A673 (cell line): ENCODE measurements at places on chromosomes 4 and X. TPM values are rescaled to one million over a fixed set of nuclear protein-coding genes. Genes with fewer than 3 reads are reported as not detected.
A peak's percentile ranks its signal among the peaks of the same experiment; 100 is the strongest.

Gene HTR2C
- not detected in 2 replicates for total RNA-seq

Gene ALPK1
- 11.8 and 17.3 TPM in 2 replicates for total RNA-seq

GRCh38 chr4:118287711-118288451 lies 64.9 kb downstream of the PRSS12 start:
- no peak for DNase-seq
- no peak overlapping the region for H3K27ac ChIP-seq
- H3K4me1 ChIP-seq = no peaks in the 10 kb centered on the region
- H3K4me3 ChIP-seq = no peak overlapping the region

DNA sequence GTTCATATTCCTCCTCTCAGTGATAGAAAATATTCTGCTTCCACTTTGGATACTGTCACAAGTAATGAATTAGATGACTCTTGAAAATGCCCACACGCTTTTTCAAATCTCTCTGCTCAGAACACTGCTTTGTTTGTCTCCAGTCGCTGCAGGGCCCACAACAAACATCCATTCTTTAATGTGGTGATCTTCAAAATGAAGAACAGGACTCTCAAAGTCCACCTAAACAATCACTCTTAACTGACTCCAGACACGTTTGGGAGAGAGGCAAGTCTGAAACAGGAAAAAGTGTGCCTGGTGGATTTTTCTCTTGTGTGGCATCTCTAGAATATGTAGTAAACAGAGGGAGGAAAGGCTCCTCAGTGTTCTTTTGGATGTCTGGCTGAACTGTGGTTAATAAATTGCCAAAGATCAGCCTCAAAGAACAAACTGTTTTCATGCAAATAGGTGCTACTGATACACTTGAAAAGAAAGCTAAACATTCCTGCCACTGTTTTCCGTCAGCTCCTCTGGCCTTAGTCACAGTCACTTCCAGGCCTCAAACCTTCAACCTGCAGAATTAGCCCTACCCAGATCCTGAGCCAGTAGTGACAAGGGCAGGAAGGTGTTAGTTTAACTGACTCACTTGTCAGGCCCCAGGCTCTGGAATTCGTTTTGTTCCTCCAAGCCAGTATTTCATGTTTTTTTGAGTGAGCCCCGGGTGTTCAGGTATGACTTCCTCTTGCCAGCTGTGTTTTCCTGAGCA lies 259.6 kb upstream of the GPC4 start:
- H3K36me3 ChIP-seq = no peaks in the 10 kb centered on the region
- H3K27ac ChIP-seq = no peak overlapping the region
- H3K27me3 ChIP-seq = no peaks in the 10 kb centered on the region
- no peak overlapping the region for H3K4me3 ChIP-seq
- no peaks in the 10 kb centered on the region for H3K4me1 ChIP-seq

Gene RGN
- 1.6 and 1.8 TPM in 2 replicates for total RNA-seq

DNA sequence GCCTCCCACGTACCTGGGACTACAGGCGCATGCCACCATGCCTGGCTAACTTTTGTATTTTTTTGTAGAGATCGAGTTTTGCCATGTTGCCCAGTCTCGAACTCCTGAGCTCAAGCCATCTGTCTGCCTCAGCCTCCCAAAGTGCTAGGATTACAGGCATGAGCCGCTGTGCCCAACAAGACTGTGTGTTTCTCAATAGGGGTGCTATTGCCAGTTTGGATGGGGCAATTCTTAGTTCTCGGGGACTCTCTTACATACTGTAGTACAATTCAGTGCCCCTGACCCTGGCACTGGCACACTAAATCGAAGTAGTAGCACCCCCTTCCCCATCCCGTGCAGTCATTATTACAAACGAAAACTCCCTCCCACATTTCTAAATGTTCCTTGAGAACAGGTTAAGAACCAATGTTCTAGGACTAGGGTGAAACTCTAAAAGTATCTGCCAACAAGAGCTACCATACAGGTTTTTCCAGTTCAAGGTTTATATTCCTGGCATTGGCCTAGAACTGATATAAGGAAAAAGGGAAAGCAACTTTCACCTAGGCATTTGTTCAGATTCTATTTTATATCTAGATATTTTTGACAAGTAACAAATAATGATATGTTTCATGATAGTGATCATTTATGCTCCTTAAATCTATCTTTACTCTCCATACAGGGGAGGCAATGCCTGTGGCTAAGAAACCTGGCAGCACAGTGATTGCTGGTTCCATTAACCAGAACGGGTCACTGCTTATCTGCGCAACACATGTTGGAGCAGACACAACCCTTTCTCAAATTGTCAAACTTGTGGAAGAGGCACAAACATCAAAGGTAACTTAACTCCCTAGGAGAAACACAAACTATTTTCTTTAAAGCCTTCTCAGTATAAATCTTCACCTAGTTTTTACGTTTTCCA lies 50.4 kb upstream of the PGAM4 start:
- no peak overlapping the region for H3K27ac ChIP-seq
- H3K27me3 ChIP-seq = no peaks in the 10 kb centered on the region
- no peak overlapping the region for H3K4me3 ChIP-seq
- H3K36me3 ChIP-seq = no peaks in the 10 kb centered on the region

- no peak for DNase-seq
- H3K27me3 ChIP-seq = no peaks in the 10 kb centered on the region
Observed at GRCh38 chr4:105232374-105232773, 85.7 kb downstream of the TET2 start.

GRCh38 chr4:107721436-107722100 lies 1.5 kb upstream of the PAPSS1 start:
- H3K4me1 ChIP-seq = peaks cover 21% of the 10 kb centered on the region
- H3K36me3 ChIP-seq = no peaks in the 10 kb centered on the region
- no peaks in the 10 kb centered on the region for H3K27me3 ChIP-seq
- no peak overlapping the region for H3K27ac ChIP-seq
- no peak overlapping the region for H3K4me3 ChIP-seq
- no peak for DNase-seq

GRCh38 chrX:74251006-74251930 lies 52.7 kb upstream of the ZCCHC13 start:
- H3K4me3 ChIP-seq = no peak overlapping the region
- DNase-seq = peak; percentile 27
- peaks cover 9% of the 10 kb centered on the region for H3K36me3 ChIP-seq
- H3K27me3 ChIP-seq = no peaks in the 10 kb centered on the region
- H3K27ac ChIP-seq = peak overlapping the region; percentile 8
- no peaks in the 10 kb centered on the region for H3K4me1 ChIP-seq

GRCh38 chr4:71867598-71867997 lies 83.7 kb upstream of the GC start:
- H3K4me3 ChIP-seq = no peak overlapping the region
- no peak overlapping the region for H3K27ac ChIP-seq
- no peaks in the 10 kb centered on the region for H3K27me3 ChIP-seq
- H3K36me3 ChIP-seq = no peaks in the 10 kb centered on the region

DNA sequence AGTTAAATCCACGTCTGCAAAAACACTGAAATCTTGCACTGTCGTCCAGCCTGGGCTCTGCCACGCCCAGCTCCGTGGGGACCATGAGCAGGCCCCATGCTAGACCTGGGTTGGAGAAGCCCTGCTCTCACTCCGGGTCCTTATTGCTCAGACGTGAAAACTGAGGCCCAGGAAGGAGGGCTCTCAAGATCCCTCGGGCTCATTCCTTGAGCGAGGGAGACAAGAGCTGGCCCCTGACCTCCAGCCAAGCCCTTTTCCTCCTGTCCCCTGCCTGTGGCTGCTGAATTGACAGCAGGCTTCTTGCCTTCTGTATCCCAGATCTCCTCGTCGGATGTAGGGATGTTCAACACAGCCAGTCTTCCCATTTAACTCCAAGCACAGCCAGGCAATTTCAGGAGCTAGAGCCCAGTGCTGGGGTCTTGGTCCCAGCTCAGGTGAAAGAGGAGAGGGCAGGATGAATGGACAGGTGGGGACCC lies 109.5 kb downstream of the CPZ start:
- H3K4me3 ChIP-seq = no peak overlapping the region
- no peaks in the 10 kb centered on the region for H3K36me3 ChIP-seq
- H3K4me1 ChIP-seq = no peaks in the 10 kb centered on the region
- peaks cover 91% of the 10 kb centered on the region for H3K27me3 ChIP-seq

Gene STK26
- total RNA-seq = 60.8 and 61.0 TPM in 2 replicates

DNA sequence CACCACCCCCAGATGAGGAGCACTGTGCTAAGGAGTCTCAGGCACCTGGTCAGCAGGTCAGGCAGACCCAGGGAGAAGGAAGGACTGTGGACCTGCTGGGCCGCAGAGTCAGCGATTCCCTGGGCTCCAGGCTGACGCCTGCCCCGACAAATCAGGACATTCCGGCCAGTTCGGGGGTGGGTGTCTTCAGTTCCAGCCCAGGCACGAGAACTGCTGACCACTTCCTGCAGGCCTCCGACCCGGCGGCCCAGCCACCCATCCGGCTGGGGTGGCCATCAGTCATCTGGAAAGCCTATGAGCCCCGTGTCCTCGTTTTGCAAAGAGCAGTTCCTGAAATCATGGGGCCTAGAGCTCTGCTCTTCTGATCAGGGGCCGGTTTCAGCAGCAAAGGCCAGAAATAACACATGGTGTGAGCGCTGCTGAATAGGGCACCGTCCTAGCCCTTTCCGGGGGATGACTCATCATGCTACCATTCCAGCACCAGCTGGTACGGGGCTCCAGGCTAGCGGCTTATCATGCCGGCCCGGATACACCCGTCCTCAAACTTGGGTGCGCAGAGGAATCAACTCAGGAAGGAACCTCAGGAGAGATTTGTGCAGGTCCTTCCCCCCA lies 7.8 kb upstream of the SH3TC1 start:
- H3K4me3 ChIP-seq = no peak overlapping the region
- no peaks in the 10 kb centered on the region for H3K27me3 ChIP-seq
- H3K27ac ChIP-seq = no peak overlapping the region
- DNase-seq = no peak
- no peaks in the 10 kb centered on the region for H3K4me1 ChIP-seq
- H3K36me3 ChIP-seq = no peaks in the 10 kb centered on the region

DNA sequence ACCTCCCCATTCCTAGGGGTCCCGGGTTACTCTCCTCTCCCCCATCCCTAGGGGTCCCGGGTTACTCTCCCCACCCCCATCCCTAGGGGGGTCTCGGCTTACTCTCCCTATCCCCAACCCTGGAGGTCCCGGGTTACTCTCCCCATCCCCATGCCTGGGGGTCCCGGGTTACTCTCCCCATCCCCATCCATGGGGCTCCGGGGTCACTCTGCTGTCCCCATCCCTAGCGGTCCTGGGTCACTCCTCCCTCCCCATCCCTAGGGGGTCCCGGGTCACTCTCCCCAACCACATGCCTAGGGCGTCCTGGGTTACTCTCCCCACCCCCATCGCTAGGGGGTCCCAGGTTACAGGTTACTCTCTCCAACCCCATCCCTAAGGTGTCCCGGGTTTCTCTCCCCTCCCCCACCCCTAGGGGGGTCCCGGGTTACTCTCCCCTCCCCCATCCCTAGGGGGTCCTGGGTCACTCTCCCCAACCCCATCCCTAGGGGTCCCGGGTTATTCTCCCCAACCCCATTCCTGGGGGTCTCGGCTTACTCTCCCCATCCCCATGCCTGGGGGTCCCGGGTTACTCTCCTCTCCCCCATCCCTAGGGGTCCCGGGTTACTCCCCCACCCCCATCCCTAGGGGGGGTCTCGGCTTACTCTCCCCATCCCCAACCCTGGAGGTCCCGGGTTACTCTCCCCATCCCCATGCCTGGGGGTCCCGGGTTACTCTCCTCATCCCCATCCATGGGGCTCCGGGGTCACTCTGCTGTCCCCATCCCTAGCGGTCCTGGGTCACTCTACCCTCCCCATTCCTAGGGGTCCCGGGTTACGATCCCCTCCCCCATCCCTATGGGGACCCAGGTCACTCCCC lies 821 bp downstream of the ASMTL start:
- H3K36me3 ChIP-seq = no peaks in the 10 kb centered on the region
- peak overlapping the region; percentile 77 for H3K27ac ChIP-seq
- H3K4me1 ChIP-seq = no peaks in the 10 kb centered on the region
- no peak for DNase-seq
- peak overlapping the region; percentile 97 for H3K4me3 ChIP-seq

Gene RPA4
- total RNA-seq = 0.30 and 0.66 TPM in 2 replicates

Gene RHOXF2B
- total RNA-seq = not detected in 2 replicates

Gene TCEAL6
- total RNA-seq = not detected in 2 replicates

Gene TKTL2
- total RNA-seq = not detected in 2 replicates

GRCh38 chr4:156953001-156953400 lies 18.6 kb downstream of the PDGFC start:
- no peak for DNase-seq
- H3K36me3 ChIP-seq = no peaks in the 10 kb centered on the region
- no peaks in the 10 kb centered on the region for H3K27me3 ChIP-seq
- H3K4me3 ChIP-seq = no peak overlapping the region
- peaks cover 83% of the 10 kb centered on the region for H3K4me1 ChIP-seq
- no peak overlapping the region for H3K27ac ChIP-seq

Gene ATP10D
- total RNA-seq = 15.8 and 16.1 TPM in 2 replicates

Gene UGT2B15
- not detected in 2 replicates for total RNA-seq

GRCh38 chr4:180560896-180561295 lies 1682.3 kb upstream of the TENM3 start:
- H3K27ac ChIP-seq = peak overlapping the region; percentile 92
- no peaks in the 10 kb centered on the region for H3K36me3 ChIP-seq
- peak; percentile 91 for DNase-seq
- no peaks in the 10 kb centered on the region for H3K27me3 ChIP-seq

GRCh38 chrX:50971395-50971794 lies 60.9 kb downstream of the BMP15 start:
- H3K36me3 ChIP-seq = no peaks in the 10 kb centered on the region
- no peak overlapping the region for H3K4me3 ChIP-seq
- H3K27ac ChIP-seq = no peak overlapping the region

Gene BCLAF3
- total RNA-seq = 7.7 and 9.8 TPM in 2 replicates

Gene LRBA
- total RNA-seq = 35.7 and 39.4 TPM in 2 replicates

Gene TLR8
- not detected in 2 replicates for total RNA-seq
